ENCODE measurements at places on chromosomes 7 and 10. TPM values are rescaled to one million over a fixed set of nuclear protein-coding genes. Genes with fewer than 3 reads are reported as not detected.

GRCh38 chr10:93657757-93658156, 44.6 kb downstream of the FRA10AC1 start:
- DNase-seq: no peak

- no peak for DNase-seq
These were observed 114.7 kb downstream of the EXOC4 start for GRCh38 chr7:133367561-133367960.

GRCh38 chr10:1571587-1572237, 165.6 kb downstream of the ADARB2 start:
- no peak for DNase-seq

DNA sequence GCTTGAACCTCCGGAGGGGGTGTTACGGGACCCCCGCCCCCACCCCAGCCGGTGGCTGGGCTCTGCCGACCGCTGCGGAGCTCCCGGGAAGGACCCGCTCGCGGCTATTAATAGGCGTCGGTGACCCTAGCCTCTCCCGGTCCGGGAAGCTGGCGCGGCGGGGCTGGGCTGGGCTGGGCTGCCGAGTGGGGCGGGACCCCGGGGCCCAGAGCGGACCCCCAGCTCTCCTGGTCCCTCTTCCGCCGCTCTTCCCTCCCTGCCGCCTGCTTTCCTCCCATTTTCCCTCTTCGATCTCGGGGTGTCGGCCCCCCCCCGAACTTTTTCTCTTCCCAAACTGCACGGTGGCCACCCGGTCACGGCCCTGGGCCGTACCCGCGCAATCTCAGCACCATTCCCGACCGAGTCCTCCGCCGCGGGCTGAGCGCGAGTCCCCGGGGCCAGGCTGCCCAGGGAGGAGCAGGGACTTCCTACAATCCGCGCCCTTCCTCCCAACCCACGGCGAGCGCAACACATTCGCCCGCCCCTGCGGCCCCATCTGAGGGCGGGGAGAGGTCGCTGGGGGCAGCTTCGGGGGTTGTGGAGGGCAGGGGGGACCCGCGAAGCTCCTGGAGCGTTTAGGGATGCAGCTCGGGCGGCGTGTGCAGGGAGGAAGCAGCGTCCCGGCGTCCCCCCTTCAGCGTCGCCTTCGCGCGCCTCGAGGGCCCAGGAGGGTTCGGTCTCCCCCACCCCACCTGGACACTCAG, 3.1 kb upstream of the ELFN1 start:
- DNase-seq: peak; percentile 10

GRCh38 chr10:118409295-118409694, 67.2 kb upstream of the FAM204A start:
- DNase-seq: no peak

WAPL gene
- total RNA-seq: 30.9 TPM

SDK1 gene
- total RNA-seq: 0.50 TPM

TAS2R4 gene
- total RNA-seq: 0.22 TPM

DNA sequence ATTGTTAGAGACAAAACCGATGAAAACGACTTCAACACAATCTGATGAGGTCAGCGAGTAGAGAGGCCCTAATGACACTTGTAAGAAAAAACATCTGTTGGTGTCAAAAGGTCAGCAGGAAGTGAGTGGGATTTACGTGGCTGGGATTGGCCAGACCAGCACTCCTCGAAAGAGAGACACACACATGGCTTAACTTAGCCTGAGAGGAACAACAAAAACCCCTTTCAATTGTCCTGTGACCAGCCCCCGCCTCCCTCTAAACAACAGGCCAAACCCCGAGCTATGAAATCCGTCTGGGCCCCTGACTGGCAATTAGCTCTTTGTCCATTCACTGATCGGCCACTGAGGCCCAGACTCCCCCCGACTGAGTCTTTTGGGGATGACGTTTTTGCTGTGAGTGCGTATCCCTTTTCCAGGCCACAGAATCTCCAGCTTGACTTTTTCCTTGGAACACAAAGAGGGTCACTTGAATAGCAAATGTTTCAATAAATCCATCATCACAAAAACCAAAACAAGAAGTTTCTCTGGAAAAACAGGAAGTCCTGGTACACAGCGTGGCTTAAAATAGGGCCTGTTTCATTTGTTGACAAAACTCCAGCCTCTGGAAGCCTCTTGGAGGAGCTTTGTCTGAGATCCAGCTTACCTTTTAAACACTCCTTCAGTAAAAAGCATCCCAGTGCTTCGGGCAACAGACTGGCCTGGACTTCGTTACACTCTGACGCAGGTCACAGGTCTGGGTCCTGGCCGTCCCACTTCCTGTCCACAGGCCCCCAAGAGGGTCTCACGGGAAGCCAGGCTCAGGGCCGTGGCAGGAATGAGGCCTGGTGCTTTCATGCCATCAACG, 103.0 kb downstream of the CTBP2 start:
- DNase-seq: peak; percentile 59

DNA sequence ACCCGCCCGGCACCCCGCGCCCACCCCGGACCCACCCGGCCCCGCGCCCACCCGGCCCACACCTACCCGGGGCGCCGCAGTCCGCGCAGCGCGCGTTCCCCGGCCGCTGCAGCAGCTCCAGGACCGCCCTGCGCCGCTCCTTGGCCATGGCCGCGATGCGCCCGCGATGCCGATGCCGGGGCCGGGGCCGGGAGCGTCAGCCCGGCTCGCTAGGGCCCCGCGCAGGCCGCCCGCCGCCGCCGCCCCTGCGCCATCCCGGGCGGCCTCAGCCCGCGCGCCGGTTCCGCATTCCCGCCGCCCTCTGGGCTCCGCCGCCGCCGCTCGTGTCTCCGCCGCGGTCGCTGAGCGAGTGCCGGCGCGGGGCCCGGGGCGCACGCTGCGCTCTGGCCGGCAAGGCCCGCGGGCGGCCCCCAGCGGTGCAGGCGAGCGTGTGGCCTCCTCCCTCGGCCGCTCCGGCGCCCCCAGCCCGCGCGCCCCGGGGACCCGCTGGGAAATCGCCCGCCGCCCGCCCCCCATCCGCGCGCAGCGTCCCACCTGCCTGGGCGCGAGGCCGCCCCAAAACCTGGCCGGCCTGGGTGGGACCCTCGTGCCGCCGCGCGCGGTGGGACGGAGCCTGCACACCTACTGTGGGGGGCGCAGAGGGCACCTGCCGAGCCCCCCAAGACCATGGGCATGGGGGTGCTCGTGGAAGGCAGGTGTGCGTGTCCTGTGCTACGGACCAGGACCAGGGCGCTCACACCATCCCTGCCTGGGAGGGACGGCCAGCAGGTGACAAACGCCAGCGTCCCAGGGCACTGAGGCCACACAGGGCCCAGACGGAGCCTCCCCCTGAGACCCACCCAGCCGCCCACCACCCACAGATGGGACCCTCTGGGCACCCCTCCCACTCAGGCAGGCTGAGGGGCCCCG, at the start of gene ADAP1:
Gene ADAP1 (minus strand): TSS at position 351 of the 909 bp plus-strand sequence. CDS start 203 bp downstream, at position 148.
- no peak for DNase-seq

LRIT1 gene
- total RNA-seq: not detected

- DNase-seq: no peak
These were observed 119.4 kb downstream of the DYNC2I1 start for GRCh38 chr7:158975526-158976467.
